ENCODE measurements at places on chromosomes 13 and 19.

DNA sequence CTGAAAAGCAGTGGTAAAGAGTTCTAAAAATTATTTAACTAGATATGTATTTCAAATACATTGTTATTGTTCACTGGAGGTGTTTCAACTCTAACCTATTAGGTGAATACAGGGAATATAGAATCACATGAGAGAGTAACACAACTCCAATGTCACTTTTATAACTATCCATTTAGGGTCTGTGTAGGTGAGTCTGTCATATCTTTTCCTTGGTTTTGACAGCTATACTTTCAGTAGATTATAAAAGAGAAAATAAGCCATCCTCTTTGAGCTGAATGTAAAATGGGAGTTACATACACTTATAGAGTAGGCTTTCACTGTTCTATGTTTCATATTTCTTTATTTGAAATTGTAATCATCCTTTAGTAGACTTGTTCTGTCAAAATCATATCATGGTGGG lies 2321.0 kb downstream of the PCDH9 start:
- DNase-seq, result no peak

GRCh38 chr19:46186717-46187101 lies 38.7 kb downstream of the IGFL2 start:
- DNase-seq, result no peak

GRCh38 chr13:99055735-99056134 lies 77.9 kb upstream of the DOCK9 start:
- no peak for DNase-seq

DNA sequence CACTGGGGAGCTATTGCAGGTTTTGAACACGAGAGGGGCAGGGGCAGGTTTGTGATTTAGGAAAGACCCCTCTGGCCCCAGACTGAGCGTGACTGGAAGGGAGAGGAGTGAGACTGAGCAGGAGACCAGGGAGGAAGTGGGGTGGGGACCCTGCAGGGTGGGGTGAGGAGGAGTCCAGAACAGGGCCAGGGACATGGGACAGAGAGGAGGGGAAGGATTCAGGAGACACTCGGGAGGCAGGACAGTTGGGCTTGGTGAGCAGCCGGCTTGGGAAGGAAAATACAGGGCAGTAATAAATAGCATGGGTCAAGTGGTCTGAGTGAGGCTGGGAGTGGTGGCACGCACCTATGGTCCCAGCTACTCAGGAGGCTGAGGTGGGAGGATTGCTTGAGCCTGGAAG lies 9.4 kb downstream of the FOSB start:
- no peak for DNase-seq

DNA sequence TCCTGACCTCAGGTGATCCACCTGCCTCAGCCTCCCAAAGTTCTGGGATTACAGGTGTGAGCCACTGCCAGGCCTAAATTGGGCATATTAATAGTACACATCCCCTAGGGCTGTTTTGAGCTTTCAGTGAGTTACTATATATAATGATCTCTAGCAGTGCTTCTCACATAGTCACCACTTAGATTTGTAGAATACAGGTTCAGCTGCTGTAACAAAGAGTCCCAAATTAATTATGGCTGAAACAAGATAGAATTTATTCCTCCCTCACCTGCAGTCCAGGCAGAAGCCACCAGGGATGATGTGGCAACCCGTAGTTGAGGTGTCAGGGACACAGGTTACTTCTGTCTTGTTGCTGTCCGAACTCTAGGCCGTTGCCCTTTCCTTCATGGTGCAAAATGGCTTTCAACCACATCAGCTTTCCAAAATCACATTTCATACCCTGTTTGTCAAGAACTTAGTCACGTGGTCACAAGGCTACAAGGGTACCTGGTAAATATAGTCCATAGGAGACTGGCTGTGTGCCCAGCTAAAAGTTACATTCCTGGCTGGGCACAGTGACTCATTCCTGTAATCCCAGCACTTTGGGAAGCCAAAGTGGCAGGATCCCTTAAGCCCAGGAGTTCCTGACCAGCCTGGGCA lies 2.9 kb downstream of the PROSER3 start:
- no peak for DNase-seq

- no peak for DNase-seq
These were observed 14.7 kb upstream of the EVI5L start for GRCh38 chr19:7815325-7815724.

DNA sequence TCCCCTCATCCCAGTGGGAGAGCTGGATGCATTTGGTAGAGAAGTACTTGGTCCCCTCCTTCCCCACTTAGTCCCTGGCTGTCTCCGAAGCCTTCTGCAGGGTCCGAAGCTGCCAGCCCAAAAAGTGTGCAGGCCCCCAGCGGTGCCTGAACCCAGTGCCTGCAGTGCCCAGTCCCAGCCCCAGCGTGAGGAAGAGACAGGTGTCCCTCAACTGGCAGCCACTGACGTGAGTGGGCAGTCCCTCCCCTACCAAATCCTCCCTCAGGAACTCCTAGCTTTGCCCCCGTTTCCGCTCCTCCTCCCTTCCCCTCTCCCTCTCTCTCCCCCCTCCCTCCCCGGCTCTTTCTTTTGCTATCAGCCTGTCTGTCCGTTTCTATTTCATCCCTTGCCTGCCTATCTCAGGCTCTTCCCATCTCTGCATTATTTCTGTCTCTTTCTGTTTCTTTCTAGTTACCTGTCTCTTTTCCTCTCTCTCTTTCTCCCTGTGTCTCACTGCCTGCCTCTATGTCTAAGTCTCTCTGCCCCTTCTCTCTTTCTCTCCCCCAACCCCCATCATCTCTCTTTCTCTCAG lies 1.8 kb upstream of the LTBP4 start:
- DNase-seq, result peak; percentile 28

DNA sequence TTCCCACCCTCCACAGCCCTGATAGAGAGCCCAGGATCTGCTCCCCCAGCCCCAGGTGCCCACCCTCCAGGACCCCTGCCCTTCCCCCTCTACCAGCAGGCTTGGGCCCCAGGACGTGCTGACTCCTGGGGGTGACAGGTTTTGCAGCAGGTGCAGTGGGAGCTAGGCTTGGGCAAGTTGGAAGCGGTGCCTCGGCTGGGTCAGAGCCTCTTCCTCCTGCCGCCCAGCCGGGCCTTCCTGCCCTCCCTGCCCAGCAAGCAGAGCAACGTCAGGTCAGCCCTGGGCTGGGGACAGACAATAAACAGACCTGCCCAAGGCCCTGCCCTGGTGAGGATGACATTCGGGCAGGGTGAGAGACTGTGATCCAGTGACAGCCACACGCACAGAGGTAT lies 9.2 kb upstream of the NCCRP1 start:
- DNase-seq, result no peak
